Natural killer cell (primary cell): ENCODE measurements at places on chromosomes 1 and 21.
A peak's percentile ranks its signal among the peaks of the same experiment; 100 is the strongest.

- DNase-seq: no peak
These were observed 311.9 kb upstream of the PLD5 start for GRCh38 chr1:242836423-242836822.

GRCh38 chr1:10686404-10687040 lies 109.9 kb downstream of the CASZ1 start:
- no peak for DNase-seq

DNA sequence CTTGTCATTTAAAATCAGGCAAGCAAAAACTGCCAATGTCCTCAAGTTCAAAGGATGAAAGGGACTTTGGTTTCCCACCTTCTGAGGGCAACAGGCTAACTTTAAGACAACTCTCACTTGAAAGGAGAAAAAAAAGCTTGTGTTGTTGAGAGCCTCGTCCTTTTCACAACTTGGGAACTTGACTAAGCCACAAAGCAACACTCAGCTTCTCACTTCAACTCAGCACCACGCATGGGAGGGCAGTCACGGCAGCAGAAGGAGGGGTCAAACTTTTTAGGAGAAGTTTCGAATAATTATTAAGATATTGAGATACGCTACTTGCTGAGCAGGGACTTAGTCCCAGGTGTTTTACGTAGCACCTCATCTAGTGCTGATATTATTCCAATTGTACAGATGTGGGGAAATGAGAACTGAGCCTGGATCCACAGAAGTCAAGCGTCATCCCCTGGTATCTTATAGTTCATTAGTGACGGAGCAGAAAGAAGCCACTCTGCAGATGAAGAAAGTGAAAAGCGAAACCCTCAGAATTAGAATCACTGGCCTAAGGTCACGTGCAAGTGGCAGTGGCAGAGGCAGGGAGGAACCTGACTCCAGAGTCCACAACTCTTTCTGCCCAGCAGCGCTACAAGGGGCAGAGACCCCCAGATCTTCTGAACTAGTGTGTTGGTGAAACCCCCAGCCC lies 83.6 kb downstream of the JAK1 start:
- peak; percentile 45 for DNase-seq

DNA sequence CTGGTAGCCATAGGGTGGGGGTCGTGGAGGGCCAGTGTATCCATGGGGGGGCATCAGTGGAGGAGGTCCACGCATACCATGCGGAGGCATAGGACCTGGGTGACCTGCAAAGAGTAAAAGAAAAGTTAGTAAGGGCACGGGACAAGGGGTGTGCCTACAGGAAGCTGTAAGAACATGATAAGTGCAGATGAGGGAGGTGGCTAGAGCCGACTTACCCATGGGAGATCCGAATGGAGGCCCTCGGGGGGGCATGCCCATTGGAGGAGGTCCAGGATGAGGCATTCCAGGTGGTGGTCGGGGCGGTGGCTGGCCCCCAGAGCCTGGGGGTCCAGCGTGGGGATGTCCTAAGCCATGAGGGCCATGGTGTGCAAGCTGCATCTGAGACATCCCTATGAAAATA lies 4.0 kb downstream of the SF3B4 start:
- DNase-seq: no peak

DNA sequence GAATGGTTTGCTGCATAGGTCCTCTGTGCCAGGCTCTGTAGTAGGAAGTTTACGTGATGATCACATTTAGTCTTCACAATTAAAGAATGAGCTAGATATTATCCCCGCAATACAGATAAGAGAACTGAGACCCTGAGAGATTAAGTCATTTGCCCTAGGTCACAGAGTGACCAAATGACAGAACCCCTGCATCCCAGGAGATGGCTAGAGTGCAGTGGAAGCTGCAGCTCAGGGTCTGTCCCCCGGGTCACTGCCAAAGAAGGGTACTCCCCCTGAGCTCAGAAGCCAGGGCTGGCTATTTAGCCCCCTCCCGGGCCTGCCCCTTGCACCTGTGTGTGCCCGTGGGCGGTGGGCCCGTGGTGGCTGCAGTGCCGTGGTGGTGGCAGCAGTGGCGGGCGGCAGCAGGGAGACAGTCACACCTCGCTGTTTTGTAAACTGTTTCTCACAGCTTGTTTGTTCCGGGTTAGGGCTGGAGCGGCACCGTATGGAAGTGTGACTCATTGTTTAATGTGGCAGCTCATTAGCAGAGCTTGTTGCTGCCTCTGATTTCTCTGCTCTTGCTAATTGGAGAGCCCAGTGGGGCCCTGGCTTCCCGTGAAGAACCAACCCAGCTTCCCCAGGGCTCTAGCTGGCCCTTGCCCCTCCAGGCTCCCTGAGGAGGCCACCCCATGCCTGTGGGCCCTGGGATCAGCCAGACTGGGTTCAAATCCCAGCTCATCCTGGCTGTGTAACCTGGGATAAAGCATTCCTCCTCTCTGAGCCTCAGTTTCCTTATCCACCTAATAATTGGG lies 19.3 kb upstream of the FOXO6 start:
- no peak for DNase-seq

- DNase-seq: no peak
These were observed 117.9 kb downstream of the AKT3 start for GRCh38 chr1:243731974-243732625.

DNA sequence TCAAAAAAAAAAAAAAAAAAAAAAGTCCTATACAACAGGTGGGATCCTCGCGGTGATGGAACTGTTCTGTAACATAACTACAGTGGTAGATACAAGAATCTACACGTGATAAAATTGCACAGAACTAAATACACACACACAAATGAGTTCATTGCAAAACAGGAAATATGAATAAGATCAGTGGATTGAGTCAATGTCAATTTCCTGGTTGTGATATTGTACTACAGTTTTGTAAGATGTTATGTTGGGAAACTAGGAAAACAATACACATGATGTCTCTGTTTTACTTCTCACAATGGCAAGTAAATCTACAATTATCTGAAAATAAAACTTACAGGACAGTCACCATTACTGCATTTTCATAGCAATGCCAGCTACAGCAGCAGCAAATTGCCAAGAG lies 59.8 kb downstream of the ITGB3BP start:
- DNase-seq: no peak

DNA sequence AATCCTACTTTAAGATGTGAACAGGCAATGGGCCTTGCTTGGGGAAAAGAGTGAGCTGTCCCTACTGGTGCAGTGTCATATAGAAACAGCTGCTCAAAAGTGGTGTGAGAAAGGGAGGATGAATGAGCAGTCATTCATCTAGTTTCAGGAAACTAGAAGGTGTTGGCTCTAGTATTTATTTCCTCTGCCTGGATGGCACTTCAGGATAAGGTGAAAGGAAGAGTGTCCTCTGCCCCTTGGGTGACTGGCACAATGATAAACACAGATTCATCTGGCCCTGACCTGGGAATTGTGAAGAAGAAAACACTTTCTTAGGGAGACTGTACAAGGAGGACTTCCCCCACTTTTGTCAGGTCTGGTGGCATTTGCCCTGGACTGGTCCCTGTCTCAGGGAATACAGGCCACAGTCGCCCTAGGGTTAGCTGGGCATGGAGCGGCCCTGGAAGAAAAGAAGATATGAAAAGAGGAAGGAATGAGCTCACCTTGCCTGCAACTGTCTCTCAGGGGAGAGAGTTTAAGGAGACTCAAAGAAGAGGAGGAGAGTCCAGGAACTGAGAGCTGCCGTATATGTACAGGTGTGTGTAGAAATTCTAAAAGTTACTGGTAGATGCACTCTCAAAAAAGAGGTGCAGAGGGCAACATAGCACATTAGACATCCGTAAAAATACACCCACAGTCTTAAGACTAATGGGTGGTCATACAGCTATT lies 13.8 kb upstream of the NMNAT2 start:
- no peak for DNase-seq

GRCh38 chr1:91617285-91617765 lies 116.7 kb downstream of the CDC7 start:
- peak; percentile 37 for DNase-seq

GRCh38 chr1:225635649-225636048 lies 17.3 kb downstream of the ENAH start:
- DNase-seq: no peak

GRCh38 chr1:247216261-247216660 lies 39.6 kb upstream of the VN1R5 start:
- DNase-seq: no peak

DNA sequence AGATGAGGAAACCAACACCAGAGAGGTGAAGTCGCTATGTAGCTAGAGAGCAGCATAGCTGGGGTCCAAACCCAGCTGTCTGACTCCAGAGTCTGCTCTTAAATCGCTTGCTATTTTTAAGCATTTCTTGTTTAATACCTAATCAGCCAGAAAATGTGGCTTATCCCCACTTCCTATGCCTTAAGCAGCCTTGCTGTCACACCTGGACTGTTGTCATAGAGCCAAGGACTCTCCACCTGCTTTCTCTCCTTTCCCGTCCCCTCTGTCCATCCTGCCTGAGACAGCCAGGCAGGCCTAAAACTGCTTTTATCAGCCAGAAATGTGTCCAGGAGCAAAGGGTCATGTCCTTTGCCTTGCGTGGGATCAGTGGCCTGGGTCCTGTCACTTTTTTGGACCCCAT lies 28.3 kb upstream of the EPHA8 start:
- DNase-seq: no peak

DNA sequence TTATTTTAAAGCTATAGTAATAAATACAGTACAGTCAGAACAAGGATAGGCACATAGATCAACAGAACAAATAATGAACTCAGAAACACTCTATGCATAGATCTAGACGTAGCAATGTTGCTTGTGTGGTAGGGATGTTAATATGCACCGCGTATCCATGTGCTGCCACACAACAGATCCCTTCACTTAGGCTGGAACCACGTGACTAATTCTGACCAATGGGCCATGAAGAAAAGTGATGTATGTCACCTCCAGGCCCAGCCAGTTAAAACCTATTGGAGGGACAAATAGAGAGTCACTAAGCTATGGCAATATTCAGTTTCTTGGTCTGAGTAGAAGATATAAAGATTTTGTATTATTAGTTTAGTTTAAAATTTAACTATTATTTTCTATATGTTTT lies 91.4 kb downstream of the ADAMTS1 start:
- DNase-seq: no peak

DNA sequence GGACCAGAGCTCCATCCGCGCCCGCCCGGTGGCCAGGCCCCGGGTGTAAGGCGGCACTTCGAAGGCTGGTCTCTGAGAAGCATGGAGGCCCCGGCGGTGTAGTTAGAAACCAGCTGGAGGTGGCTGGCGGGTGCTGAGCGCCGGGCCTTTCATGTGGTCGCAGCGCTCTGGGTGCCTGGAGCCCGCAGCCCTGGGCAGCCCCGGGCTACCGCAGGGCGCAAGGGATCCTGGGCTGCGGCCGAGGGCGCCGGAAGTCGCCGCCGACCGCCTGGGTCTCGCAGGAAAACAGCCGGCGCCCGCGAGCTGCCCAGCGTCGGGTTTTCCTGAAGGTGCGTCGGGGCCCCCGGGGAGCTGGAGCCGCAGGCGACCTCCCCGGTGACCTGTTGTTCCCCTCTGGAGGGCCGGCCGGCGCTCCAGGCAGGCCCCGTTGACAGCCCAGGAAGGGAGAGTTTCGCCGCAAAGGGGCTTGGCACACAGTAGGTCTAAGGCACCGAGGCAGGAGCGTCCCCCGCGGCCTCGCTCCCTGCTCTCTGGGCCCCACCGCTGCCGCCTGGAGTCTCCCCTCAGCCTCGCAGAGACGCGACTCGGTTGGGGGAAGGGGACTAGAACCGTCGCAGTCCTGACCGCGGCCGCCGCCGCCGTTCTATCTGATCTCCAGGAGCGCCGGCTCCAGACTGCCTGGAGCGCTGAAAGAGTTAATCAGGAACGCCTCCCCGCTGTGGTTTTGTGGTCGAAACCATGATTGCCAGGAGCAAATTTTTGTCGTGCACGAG lies 2.7 kb downstream of the GRHL3 start:
- DNase-seq: peak; percentile 68

- no peak for DNase-seq
These were observed 2.3 kb upstream of the TIAM1 start for GRCh38 chr21:31346256-31346821.

- DNase-seq: no peak
These were observed 436.4 kb downstream of the PLA2G4A start for GRCh38 chr1:187264995-187265602.

DNA sequence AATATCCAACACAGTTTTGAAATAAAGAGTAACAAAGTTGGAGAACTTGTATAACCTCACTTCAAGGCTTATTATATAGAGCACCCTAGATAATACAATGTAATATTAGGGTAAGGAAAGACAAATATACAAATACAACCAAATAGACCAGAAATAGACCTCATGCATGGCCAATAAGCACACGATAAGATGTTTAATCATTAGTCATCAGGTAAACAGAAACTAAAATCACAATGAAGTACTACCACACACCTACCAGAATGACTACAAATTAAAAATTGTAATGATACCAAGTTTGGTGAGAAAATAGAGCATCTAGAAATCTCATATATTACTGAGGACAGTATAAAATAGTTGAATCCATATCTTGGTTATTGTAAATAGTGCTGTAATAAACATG lies 20.3 kb upstream of the CTTNBP2NL start:
- no peak for DNase-seq

DNA sequence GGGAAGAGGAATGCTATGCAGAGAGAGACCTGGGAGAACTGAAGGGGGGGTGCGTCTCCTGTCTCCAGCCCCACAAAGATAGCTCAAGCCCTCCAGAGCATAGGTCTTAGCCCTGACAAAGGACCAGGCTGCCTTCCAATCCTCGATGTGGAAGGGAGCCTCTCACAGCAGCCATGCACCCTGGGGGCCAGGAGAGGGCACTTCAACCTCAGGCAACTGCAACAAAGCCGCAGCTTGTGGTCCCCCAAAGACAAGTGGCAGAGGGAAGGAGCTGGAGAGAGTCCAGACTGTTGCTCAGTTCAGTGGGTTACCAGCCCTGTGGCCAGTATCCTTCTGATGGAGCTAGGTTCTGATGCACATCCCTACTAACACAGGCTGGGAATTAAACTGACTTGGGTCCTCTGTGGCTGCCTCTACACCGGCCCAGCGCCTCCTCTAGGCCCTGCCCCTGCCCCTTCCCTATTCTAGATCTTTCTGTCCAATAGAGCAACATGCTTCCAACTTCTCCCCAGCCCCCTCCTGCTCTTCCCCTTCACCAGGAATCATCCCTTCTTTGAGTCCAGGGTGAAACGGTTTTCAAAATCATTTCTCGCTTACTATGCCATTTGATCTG lies 100.7 kb upstream of the SPATA6 start:
- DNase-seq: peak; percentile 5

DNA sequence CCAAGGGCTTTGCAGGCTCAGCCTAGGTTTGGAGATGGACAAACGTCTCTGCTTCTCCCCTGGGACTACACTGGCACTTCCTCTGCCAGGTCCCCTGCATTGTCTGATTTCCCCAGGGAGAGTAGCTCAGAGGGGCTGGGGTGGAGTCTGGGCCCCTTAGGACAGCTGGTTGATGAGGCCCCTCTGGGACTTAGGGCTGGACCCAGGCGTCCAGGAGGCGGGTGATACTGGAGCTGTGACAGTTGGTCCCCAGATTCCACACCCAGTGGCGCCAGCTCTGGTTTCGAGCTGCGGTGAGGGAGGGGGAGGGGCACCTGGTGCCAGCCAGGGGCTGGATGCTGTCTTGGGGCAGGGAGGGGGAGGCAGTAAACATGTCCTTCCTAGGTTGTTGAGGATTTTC lies 7.4 kb upstream of the MEX3A start:
- no peak for DNase-seq
